ENCODE measurements at places on chromosomes 3 and 15.

DNA sequence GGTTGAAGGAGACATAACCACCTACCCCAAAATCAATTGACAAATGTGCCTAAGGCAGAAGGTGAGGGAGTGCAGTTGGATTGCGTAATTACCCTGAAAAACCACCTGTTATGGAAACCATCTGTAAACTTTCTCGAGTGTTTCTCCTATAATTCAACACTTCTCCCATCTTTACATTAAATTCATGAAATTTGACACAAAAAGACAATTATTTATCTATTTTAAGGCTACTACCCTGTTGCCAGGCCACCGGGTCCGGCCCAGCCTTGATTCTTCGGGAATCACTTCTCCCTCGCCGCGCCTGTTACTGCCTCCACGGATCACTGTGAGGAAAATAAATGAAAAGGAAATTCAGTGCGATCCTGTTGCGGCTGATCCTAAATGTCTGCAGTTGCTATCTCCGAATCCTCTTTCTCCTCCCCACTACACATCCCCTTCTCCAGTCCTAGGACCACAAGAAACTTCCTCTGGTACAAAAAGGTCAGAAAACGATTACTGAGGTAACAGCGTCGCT, 646 bp downstream of the IQCB1 start:
- no peak for DNase-seq

DNA sequence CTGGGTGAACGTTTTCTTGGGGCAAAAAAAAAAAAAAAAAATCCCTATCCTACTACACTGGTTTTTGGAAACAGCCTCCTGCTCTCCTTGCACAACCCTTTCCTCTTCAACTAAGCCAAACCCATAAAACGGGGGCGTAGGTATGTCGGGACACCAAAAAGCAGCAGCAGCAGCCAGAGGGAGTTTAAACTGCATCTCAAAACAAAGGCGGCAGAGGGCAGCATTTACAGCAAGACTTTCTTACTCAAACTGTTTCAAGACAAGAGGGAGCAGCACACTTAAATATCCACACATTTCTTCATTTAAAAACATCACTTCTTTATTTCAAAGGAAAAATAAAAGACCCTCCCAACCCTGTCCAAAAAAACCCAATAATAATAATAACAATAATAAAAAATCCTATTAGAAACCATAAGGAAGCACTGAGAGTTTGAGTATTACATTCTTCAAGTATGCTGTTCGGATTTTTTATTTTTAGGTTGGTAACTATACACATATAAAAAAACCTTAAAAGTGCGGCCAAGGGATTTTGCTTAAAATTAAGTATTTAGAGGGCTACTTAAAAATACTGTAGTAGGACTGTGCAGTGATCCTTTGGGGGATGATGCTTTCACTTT, 43.9 kb upstream of the PLXND1 start:
- DNase-seq = peak; percentile 68

GRCh38 chr3:66483409-66483906, 17.4 kb downstream of the LRIG1 start:
- peak; percentile 28 for DNase-seq

- no peak for DNase-seq
Observed at GRCh38 chr3:168051070-168051469, 44.7 kb downstream of the GOLIM4 start.

- DNase-seq = no peak
Observed at GRCh38 chr3:152334761-152335160, 66.0 kb downstream of the MBNL1 start.

DNA sequence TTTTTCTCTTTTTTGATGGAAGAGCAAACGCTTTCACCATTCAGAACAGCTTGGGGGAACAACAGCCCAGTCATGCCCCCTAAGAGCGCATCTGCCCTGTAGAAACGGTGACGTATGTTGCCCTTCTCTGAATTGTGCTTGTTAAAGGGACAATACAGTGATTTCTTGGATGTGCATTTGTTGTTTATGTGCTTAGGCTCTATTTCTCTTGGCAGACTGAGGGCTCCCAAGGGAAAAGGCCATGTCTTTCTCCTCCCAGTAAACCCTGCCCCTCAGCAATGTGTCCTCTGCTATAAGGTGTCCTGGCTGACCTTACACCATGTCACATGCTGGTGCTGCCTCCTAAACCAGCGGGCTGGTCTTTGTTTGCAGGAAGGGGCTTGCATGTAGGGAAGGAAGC, 346.1 kb downstream of the EPHB1 start:
- DNase-seq = no peak
